ENCODE measurements at places on chromosomes 4 and X.

GRCh38 chr4:89788206-89789072, 48.5 kb downstream of the SNCA start:
- no peak for DNase-seq

- no peak for DNase-seq
Observed at GRCh38 chr4:133474501-133474900, 325.4 kb downstream of the PCDH10 start.

DNA sequence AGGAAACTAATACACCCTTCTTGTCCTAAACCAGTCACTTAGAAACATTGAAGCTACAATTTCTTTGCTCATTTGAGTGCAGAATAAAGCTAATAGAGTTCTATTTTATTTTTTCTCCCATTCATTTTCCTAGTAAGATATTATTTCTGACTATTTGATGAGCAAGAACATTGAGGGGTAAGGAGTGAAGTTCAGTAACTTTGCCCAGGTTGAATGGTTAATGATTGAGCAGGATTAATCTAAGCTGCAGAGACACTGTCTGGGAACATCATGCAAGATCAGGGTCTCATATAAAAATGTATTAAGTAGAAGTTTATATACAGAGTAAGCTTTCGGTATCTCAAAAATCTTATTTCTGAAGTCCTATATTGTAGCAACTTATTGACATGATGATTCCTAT, 102.4 kb upstream of the LIMCH1 start:
- no peak for DNase-seq

GRCh38 chr4:145484225-145484846, 2.7 kb downstream of the SMAD1 start:
- DNase-seq = no peak

DNA sequence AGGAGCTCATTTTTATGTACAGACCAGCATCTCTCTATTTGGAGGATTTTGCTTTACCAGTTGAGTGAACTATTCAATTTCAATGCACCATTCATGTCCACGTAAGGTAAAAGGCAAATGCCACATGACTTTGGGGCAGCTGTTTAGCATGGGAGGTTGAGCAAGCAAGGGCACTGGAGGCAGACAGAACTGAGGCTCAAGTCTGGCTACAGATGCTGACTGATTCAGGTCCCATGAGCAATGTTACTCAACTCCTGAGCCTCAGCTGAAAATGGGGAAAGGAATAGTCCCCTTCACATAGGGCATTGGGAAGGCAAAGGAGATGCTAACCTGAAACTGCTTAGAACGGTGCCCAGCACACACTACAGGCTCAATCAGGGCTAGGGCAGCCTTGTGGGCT, 93.0 kb upstream of the MTM1 start:
- DNase-seq = no peak

GRCh38 chr4:89303177-89303576, 4.4 kb downstream of the GPRIN3 start:
- peak; percentile 61 for DNase-seq

GRCh38 chrX:119468551-119469312, 488 bp downstream of the SLC25A5 start:
- peak; percentile 90 for DNase-seq

GRCh38 chr4:117793845-117794480, 240.3 kb upstream of the NDST3 start:
- DNase-seq = no peak

DNA sequence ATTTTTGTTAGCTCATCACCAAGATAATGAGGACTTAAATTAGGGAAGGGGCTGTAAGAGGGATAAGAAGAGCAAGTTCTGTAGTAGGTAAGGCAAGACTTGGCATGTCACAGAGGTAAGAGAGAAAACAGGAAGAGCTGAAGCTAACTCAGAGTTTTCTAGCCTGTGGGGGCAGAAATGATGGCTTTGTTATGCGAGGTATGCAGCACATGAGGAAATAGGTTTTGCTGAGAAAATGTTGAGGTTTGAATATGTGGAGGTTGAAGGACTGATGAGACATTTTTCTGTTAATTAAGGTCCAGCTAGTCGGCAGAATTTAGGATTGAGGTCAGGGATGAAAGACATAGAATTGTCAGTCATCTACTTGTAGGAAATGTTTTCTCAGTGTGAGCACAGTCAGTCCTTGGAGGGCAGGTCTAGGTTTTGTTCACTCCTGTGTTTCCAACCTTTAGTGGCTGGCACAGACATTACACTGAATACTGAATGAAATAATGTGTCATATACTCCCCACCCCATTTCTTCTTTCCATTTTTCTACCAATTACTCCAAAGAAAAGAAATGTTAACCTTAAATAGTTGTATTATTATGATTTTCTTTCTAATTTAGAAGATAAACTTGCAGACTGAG, 154.0 kb upstream of the AADAT start:
- DNase-seq = no peak

DNA sequence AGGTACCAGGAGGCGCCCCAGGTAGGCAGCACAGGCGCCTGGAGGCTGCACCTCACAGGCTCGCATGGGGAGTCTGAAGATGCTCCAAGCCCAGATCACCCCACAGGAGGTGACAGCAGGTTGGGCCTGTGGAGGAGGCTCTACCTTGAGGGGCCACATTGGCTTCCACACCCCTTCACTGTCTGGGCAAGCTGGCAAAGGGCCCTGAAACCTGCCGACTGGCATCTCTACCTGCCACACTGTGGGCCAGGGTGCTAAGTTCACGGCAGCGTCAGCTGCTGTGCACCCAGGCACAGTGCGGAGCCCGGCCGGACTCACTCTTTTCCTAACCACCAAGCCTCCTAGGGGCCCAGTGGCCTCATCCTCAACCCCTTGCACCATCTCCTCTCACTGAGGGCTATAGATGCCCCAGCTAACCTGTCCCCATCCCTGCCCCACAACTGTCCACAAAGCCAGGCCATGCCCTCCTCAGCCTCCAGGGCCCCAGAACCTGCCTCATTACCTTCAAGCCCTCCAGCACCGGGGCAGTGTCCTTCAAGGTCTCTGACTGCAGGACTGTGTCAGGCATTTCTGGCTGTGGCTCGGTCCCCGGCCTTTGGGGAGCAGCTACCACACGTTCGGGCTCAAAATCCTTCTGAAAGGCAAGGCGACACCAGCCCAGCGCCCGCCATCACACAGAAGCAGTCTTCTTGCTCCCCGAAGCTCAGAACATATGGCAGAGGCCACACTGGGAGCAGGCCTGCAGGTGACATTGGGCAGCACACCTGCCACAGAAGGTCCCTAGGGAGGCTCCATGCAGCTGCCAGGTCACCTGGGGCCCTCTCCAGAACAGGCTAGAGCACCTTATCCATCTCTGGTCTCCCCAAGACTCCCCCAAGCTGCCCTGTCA, 28.8 kb downstream of the FGFR3 start:
- no peak for DNase-seq

DNA sequence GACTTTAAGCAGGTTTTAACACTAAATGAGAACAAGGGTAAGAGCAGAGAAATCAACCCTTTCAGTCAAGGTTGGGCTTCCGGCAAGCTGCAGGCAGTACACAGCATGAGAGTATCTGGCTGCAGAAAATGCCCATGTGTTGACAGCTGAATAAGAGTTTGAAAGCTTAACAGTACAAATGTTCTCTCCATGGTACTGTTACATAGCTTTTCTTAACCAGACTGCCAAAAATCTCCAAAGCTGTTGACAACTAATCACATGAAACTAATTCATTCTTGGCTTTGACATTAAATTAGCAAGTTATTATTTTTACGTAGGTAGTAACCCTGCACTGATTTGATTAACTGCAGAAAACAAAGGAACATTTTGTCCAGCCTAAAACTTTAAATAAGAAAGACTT, 153.5 kb downstream of the SLC10A7 start:
- no peak for DNase-seq

- no peak for DNase-seq
Observed at GRCh38 chr4:87840149-87840548, 7.4 kb downstream of the MEPE start.

- DNase-seq = no peak
Observed at GRCh38 chr4:181140037-181140603, 1103.1 kb upstream of the TENM3 start.

DNA sequence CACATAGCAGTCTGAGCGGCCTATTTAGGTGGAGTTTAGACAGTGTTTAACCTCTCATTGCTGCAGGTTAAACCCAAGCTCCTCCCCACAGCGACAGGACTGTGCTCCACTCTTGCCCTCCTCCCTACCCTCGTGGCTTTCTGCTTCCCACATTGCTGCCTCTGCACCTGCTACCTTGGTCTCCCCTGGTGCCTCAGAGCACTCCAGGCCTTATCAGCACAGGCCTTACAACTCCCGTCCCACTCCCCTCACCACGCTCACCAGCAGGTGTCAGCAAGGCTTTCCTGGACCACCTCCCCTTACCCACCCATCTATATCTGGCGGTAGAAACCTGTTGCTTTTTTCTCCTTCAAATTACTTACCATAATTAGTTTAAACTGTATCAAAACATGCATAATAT, 18.6 kb downstream of the HELT start:
- no peak for DNase-seq

DNA sequence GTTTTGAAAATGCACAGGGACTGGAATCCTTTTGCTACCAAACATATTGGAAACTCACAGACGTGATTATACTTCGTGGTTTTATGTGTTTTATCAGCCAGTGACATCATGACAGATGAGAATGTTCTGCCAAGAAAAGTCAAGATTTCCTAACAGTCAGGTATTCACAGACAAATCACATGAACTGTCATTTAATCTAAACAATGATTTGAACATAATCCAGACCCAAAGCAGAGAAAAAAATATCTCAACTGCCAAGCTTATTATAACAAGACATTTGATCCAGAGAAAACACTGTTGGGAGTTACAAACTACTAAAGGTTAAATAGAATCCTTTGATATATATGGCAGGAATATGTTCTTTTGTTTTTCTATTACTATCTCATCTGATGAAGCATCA, 635.9 kb upstream of the FRG1 start:
- no peak for DNase-seq

DNA sequence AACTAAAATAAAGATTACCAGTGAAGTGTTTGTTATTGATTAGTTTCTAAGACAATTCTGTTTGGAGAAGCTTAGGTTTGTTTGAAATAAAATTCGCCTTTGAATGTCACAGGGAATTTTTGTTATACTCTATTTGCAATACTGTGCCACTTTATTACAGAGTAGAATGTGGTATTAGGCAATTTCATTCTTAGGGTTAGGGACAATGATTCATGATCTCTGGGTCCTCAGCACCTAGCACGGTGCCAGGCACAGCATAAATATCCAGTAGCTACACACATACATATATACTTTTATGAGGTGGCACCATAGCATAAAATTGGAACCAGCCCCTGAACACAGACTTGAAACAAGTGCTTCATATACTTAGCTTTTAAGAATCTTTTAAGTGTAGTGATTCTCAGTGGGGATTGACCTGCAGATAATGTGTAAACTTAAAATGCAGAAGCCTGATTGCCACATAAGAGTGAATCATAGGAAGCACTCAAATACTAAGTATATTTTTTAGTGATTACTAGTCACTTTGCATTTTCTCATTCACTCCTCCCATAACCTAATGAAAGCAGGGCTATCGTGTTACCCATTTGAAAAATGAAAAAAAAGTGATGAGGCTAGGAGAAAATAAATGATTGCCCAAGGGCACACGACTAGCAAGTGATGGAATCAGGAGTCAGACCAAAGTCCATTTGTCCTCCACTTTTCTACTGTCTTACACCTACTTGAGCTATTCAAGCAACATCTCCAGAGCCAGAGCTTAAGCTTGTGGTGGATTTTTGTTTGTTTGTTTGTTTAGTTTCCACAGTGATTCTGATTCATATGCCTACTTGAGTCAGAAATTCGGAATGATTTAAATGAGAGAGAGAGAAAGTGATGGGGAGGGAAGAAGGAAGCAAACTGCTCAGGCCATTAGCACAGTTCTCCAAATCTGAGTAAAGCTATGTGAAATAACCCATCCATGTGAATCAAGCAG, 366.0 kb upstream of the FGF13 start:
- no peak for DNase-seq

DNA sequence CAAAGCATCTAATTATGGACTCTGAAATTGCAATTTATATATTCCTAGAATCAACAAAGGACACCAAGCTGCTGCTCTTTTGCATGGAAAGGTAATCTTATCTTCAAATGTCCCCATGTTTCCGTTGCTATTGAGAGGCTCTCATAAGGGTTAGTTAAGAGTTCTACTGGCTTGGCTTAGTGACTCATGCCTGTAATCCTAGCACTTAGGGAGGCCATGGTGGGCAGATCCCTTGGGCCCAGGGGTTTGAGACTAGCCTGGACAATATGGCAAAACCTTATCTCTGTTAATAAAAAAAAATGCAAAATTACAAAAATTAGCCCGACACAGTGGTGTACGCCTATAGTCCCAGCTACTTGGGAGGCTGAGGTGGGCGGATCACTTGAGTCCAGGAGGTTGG, 93.4 kb upstream of the RAPGEF2 start:
- no peak for DNase-seq

DNA sequence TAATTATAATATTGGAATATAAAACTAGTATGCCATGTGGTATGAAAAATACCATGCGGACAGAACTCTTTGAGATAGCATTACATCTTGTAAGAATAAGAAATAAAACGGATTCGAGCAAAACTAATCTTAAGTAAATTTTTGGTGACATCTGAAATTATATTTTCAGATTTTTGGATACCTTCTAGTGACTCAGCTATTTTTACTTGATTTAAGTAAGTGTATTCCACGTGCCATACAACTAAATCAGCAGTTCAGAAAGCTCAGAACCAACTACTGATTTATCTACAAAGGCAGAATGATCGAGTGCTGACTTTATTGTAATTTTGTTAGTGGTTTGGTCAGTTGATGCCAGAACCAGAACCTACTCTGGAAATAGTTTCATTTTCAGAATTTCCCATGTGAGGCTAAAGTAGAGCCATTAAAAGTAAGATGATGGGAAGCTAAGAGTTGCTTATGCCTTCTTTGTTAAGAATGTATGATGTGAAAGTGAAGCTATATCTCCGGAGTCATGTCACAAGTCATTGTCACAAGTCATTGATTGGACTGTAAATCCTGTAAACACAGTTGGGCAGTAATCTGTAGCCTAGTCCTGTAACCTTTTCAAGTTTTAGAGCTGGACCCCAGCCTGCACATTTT, 4.0 kb downstream of the ING2 start:
- DNase-seq = no peak

DNA sequence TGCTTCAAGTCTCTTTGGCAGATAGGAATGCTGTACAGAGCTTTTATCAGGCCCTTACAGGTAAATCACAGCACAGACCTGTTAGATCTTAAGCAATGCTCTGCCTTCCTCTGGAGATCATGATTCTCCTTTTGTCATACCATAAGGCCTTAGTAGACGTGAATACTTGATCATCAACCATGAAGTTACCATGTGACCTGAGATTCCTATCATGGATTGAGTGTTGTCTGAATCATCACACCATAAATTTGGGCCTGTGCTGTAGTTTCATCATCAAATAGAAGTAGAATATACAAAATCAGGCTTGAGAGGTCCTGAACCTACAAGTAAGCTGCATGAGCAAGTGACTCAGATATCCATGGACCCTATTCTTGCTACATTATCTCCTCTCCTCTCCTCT, 466.8 kb upstream of the INTU start:
- no peak for DNase-seq

DNA sequence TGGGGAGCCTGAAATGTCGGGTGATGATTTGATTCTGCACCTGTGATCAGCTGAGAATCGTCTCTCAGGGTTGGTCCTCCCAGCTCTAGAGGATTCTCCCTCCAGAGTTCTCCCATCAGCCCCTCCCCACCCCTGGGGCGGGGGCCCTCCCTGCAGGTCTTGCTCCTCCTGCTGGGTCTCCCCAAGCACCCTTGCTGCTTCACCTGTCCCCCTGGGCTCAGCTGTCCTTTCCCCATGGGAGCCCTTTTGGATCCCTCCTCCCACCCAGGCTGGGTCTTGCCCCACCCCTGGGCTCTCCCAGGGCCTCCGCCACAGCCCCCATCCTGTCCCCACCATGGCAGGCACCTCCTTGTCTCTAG, 22.2 kb downstream of the PSAPL1 start:
- no peak for DNase-seq

- no peak for DNase-seq
Observed at GRCh38 chr4:70859066-70859465, 19.4 kb upstream of the GRSF1 start.
